ENCODE measurements at places on chromosomes 2 and 18. TPM values are rescaled to one million over a fixed set of nuclear protein-coding genes. Genes with fewer than 3 reads are reported as not detected.

CDH2 gene
- total RNA-seq, result 3.1 TPM

CPO gene
- 0.23 TPM for total RNA-seq

FBXO36 gene
- total RNA-seq, result 2.3 TPM

CFAP65 gene
- total RNA-seq, result 0.29 TPM

APOB gene
- 14.8 TPM for total RNA-seq

DSG3 gene
- total RNA-seq, result 0.06 TPM

SERTAD2 gene
- total RNA-seq, result 19.8 TPM

CUL3 gene
- 73.7 TPM for total RNA-seq

RAPGEF4 gene
- 6.4 TPM for total RNA-seq

CABYR gene
- total RNA-seq, result 3.0 TPM

SP140 gene
- total RNA-seq, result 4.2 TPM

TMEM247 gene
- not detected for total RNA-seq

EVX2 gene
- not detected for total RNA-seq

C2orf15 gene
- 5.8 TPM for total RNA-seq

BUB1 gene
- 2.0 TPM for total RNA-seq

ZNF516 gene
- total RNA-seq, result 48.5 TPM

CAPN13 gene
- 44.4 TPM for total RNA-seq

ITGA4 gene
- 12.3 TPM for total RNA-seq

CYP27A1 gene
- total RNA-seq, result 20.4 TPM

CCL20 gene
- 1.0 TPM for total RNA-seq

RRM2 gene
- total RNA-seq, result 5.4 TPM

SERPINB4 gene
- total RNA-seq, result not detected

VIL1 gene
- total RNA-seq, result 328 TPM

C1GALT1C1L gene
- total RNA-seq, result 0.92 TPM

ICOS gene
- total RNA-seq, result 0.98 TPM

SH3RF3 gene
- total RNA-seq, result 11.5 TPM

UGT1A10 gene
- total RNA-seq, result 47.5 TPM

PER2 gene
- 29.8 TPM for total RNA-seq

SNORC gene
- 7.7 TPM for total RNA-seq

FABP1 gene
- 1.5 TPM for total RNA-seq

AAMP gene
- 114 TPM for total RNA-seq

RAX gene
- total RNA-seq, result not detected

CD8B2 gene
- total RNA-seq, result 0.09 TPM

ADD2 gene
- 0.95 TPM for total RNA-seq

GPR39 gene
- total RNA-seq, result 12.7 TPM

DYSF gene
- total RNA-seq, result 12.8 TPM

ALPP gene
- not detected for total RNA-seq

RAPH1 gene
- total RNA-seq, result 51.6 TPM

SPHKAP gene
- 0.03 TPM for total RNA-seq

UPP2 gene
- total RNA-seq, result not detected

ANKRD23 gene
- 6.9 TPM for total RNA-seq

LYG1 gene
- total RNA-seq, result 1.6 TPM

PSMA8 gene
- total RNA-seq, result not detected

GPBAR1 gene
- 49.3 TPM for total RNA-seq

SPP2 gene
- not detected for total RNA-seq

CHRNA1 gene
- total RNA-seq, result not detected
